ENCODE measurements at places on chromosomes 12 and 14.
A peak's percentile ranks its signal among the peaks of the same experiment; 100 is the strongest.

GRCh38 chr12:47075192-47076084 lies 4.0 kb upstream of the PCED1B start:
- peaks cover 19% of the 10 kb centered on the region for H3K4me1 ChIP-seq
- no peak for DNase-seq
- H3K36me3 ChIP-seq: peaks cover 12% of the 10 kb centered on the region

DNA sequence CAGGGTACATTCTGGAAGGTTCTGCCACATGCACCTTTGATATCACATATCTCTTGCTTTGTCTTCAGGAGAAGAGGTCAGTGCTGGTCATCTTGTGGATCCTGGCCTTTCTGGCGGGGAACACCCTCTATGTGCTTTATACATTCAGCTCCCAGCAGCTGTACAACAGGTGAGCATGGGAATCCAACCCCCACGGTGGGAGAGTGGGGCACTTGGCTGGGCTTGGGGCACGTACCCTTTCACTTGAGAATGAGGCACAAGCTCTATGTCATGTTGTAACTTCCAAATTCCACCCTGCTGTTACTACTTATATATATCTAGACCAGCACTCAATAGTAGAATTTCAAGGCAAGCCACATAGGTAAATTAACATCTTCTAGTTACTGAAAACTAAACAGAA lies 28.6 kb downstream of the RNFT2 start:
- no peaks in the 10 kb centered on the region for H3K4me1 ChIP-seq
- no peaks in the 10 kb centered on the region for H3K27me3 ChIP-seq
- no peak overlapping the region for H3K4me3 ChIP-seq
- no peak overlapping the region for H3K27ac ChIP-seq
- H3K36me3 ChIP-seq: no peaks in the 10 kb centered on the region

DNA sequence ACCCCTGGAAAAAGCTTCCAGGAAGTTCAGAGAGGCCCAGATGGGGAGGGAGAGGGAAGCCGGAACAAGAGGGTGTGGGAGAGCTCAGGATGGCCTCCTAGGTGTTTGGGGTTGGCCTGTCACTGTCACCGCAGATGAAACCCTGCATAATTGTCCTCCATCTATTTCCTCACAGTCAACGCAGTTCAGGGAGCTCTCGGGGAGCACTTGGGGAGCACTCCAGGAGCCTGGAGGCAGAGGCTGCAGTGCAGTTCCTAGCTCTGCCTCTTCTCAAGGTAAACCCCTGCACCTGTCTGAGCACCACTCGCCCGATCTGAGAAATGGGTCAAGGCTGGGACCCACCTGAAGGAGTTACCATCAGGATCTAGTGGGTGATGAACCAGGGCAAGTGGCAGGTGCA lies 194.6 kb upstream of the LHX5 start:
- peaks cover 8% of the 10 kb centered on the region for H3K27me3 ChIP-seq
- DNase-seq: no peak
- no peaks in the 10 kb centered on the region for H3K36me3 ChIP-seq
- H3K4me1 ChIP-seq: no peaks in the 10 kb centered on the region
- H3K27ac ChIP-seq: no peak overlapping the region

GRCh38 chr14:74109369-74109768 lies 24.6 kb downstream of the LIN52 start:
- H3K4me1 ChIP-seq: no peaks in the 10 kb centered on the region
- no peak overlapping the region for H3K4me3 ChIP-seq
- DNase-seq: no peak
- peaks cover 10% of the 10 kb centered on the region for H3K36me3 ChIP-seq

- H3K4me3 ChIP-seq: no peak overlapping the region
- no peaks in the 10 kb centered on the region for H3K36me3 ChIP-seq
- DNase-seq: no peak
- no peaks in the 10 kb centered on the region for H3K27me3 ChIP-seq
Measured at GRCh38 chr12:40643506-40643905, 48.7 kb upstream of the CNTN1 start.

GRCh38 chr12:124564232-124564958 lies 3.0 kb downstream of the NCOR2 start:
- H3K27ac ChIP-seq: no peak overlapping the region
- H3K27me3 ChIP-seq: no peaks in the 10 kb centered on the region
- DNase-seq: peak; percentile 82

DNA sequence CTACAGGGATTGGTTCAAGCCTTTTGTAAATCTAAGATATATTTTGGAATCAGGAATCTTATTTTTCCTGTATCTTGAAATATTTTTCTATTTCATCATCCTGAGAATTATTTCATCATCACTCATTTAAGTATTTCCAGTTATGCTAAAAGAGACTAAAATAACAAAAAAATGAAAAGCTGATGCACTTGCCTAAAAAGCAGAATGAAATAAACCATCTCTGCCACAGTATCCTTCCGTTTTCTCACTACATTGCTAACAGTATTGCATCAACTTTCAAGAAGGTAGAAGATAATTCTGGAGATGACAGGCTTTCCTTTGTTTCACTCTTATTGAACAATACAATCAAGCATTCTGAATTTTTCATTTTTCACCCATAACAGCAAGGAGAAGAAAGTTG lies 31.1 kb upstream of the EIF5 start:
- H3K27me3 ChIP-seq: peaks cover 6% of the 10 kb centered on the region
- H3K27ac ChIP-seq: no peak overlapping the region
- no peak overlapping the region for H3K4me3 ChIP-seq
- H3K4me1 ChIP-seq: no peaks in the 10 kb centered on the region
- H3K36me3 ChIP-seq: no peaks in the 10 kb centered on the region

GRCh38 chr12:5688226-5688625 lies 256.3 kb downstream of the NTF3 start:
- no peaks in the 10 kb centered on the region for H3K36me3 ChIP-seq
- H3K4me3 ChIP-seq: no peak overlapping the region
- no peak for DNase-seq
- H3K27me3 ChIP-seq: no peaks in the 10 kb centered on the region

- no peaks in the 10 kb centered on the region for H3K36me3 ChIP-seq
- H3K4me1 ChIP-seq: peaks cover 9% of the 10 kb centered on the region
- no peak overlapping the region for H3K4me3 ChIP-seq
Measured at GRCh38 chr12:15526033-15526432, 203.7 kb downstream of the PTPRO start.

- no peaks in the 10 kb centered on the region for H3K4me1 ChIP-seq
- no peak overlapping the region for H3K4me3 ChIP-seq
- H3K27me3 ChIP-seq: peaks cover 30% of the 10 kb centered on the region
- H3K27ac ChIP-seq: no peak overlapping the region
- no peaks in the 10 kb centered on the region for H3K36me3 ChIP-seq
Measured at GRCh38 chr14:50978529-50978871, 34.2 kb upstream of the PYGL start.

DNA sequence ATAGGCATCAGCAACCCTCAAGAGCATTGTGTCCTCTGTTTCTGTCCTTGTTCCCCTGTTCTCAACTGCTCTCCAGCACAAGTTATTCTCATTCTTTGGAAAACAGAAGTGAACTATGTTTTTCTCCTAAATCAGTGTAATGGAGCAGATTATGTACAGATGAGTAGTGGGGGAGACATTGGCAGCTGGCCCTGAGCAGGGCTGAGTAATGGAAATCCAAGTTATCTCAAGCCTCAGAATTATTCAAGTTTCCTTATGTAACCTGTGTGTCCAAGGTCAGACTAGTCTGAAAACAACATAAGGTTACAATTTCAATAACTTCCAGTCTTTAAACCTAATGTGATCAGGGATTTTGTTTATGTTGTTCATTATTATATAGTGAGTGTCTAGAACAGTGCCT lies 116.1 kb upstream of the FUT8 start:
- H3K27ac ChIP-seq: no peak overlapping the region
- no peak overlapping the region for H3K4me3 ChIP-seq
- DNase-seq: no peak
- H3K27me3 ChIP-seq: no peaks in the 10 kb centered on the region
- H3K36me3 ChIP-seq: no peaks in the 10 kb centered on the region

- no peaks in the 10 kb centered on the region for H3K4me1 ChIP-seq
- no peaks in the 10 kb centered on the region for H3K27me3 ChIP-seq
- H3K4me3 ChIP-seq: no peak overlapping the region
- H3K36me3 ChIP-seq: no peaks in the 10 kb centered on the region
- H3K27ac ChIP-seq: no peak overlapping the region
Measured at GRCh38 chr14:42057111-42057510, 450.4 kb downstream of the LRFN5 start.

DNA sequence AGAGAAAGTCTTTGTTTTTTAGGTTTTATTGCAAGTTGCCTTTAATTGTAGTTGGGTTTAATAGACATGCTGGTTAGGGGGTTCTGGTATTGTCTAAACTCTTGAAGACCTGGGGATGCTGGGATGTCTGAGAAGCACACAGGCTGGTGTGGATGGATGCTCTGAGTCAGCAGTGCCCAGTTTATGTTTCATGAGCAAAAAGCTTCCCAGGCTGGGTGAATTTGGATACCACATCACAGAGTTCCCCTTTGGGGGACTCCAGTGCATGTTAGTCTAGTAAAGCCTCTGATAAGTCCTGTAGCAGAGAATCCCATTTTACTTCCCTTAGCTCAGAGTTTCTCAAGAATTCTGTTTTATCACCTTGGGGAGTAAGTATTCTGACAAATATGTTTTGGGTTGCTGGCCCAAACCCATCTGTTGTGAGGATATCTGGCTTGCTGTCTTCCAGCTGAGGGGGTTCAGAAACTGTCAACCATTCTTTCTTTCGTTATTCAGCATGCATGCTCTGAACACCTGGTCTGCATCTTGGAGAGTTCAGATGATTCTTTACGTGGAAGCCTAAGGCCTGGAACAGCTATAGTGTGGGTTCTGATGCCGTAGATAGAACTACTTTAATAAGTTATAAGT lies 509.1 kb downstream of the VRK1 start:
- H3K4me1 ChIP-seq: no peaks in the 10 kb centered on the region
- H3K36me3 ChIP-seq: no peaks in the 10 kb centered on the region
- no peaks in the 10 kb centered on the region for H3K27me3 ChIP-seq
- no peak overlapping the region for H3K4me3 ChIP-seq

- no peaks in the 10 kb centered on the region for H3K36me3 ChIP-seq
- DNase-seq: no peak
- peaks cover 6% of the 10 kb centered on the region for H3K27me3 ChIP-seq
- no peak overlapping the region for H3K27ac ChIP-seq
- peaks cover 3% of the 10 kb centered on the region for H3K4me1 ChIP-seq
Measured at GRCh38 chr14:76348898-76349297, 27.0 kb upstream of the ESRRB start.

- H3K27me3 ChIP-seq: peaks cover 22% of the 10 kb centered on the region
- no peaks in the 10 kb centered on the region for H3K36me3 ChIP-seq
- DNase-seq: peak; percentile 71
- no peak overlapping the region for H3K27ac ChIP-seq
Measured at GRCh38 chr12:131732-132495, 65.3 kb downstream of the IQSEC3 start.

DNA sequence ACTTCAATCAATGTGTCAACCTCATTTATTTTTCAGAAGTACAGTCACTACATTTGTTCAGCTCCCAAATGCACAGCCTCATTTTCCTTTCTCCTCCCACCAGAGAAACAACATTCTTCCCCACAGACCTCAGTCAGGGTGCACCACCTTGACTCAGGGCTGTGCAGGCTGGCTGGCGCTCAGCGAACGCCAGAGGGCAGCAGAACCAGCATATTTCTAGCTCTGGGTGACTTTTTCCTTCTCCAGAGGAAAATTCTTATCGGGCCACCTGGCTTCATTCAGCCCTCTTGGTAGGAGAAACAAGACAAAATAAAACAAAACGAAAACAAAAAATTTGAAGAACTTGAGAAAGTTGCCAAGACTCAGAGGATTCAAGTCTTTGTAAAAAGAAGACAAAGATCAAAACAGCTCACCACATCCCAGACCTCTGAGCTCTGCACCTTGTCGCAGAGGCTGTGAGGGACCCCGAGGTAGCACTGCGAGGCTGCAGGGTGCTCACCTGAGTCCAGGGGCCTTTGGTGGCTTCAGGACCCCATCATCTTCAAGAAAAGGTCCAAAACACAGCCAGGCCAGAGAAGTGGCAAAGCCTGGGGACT lies 33.7 kb downstream of the PAH start:
- no peaks in the 10 kb centered on the region for H3K27me3 ChIP-seq
- H3K4me1 ChIP-seq: no peaks in the 10 kb centered on the region
- no peaks in the 10 kb centered on the region for H3K36me3 ChIP-seq
- no peak overlapping the region for H3K4me3 ChIP-seq

- no peaks in the 10 kb centered on the region for H3K4me1 ChIP-seq
- H3K36me3 ChIP-seq: no peaks in the 10 kb centered on the region
- no peak overlapping the region for H3K27ac ChIP-seq
- no peaks in the 10 kb centered on the region for H3K27me3 ChIP-seq
Measured at GRCh38 chr14:91501348-91501747, 8.8 kb downstream of the PPP4R3A start.

DNA sequence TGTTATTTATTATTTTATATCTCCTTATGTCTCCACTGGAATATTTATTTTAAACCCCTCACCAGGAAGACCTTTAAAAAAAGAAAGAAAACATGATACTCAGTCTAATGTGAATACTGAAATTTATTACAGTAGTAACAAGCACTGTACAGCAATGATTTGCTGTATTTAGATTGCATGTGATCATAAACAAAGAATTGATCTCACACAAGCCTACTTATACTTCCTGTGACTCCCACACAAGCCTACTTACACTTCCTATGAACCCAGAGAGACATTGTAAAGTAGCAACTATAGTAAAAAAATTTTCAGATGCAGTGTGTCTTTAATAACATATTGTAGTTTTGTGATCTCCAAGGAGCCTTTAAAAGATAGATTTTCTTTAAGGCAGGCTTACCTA lies 142.7 kb upstream of the SYT1 start:
- no peaks in the 10 kb centered on the region for H3K36me3 ChIP-seq
- H3K4me3 ChIP-seq: no peak overlapping the region
- no peaks in the 10 kb centered on the region for H3K4me1 ChIP-seq
- no peak overlapping the region for H3K27ac ChIP-seq
- DNase-seq: no peak

DNA sequence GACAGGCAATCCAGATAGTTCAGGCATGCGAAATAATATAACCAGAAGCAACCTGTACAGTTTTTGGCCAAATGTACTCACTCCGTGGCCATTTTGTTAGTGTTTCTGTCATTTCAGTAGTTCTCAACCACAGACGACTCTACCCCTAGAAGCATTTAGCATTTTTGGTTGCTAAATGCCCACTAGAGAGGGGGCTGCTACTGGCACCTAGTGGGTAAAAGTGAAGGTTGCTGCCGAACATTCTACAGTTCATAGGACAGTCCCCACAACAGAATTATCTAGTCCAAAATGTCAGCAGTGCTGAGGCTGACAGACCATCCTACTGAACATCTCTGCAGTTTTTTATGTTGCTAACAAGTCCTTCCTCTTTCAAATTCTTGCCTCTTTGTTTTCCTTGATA lies 107.4 kb downstream of the TSHR start:
- H3K27ac ChIP-seq: no peak overlapping the region
- H3K4me3 ChIP-seq: no peak overlapping the region
- no peaks in the 10 kb centered on the region for H3K27me3 ChIP-seq
- H3K36me3 ChIP-seq: no peaks in the 10 kb centered on the region
- H3K4me1 ChIP-seq: no peaks in the 10 kb centered on the region
